Hippocampal formation (tissue), 2 donors: ENCODE measurements at places on chromosomes 3 and 15.

GRCh38 chr3:23246651-23247050 is 43.5 kb downstream of the UBE2E2 start:
- DNase-seq = no peak

DNA sequence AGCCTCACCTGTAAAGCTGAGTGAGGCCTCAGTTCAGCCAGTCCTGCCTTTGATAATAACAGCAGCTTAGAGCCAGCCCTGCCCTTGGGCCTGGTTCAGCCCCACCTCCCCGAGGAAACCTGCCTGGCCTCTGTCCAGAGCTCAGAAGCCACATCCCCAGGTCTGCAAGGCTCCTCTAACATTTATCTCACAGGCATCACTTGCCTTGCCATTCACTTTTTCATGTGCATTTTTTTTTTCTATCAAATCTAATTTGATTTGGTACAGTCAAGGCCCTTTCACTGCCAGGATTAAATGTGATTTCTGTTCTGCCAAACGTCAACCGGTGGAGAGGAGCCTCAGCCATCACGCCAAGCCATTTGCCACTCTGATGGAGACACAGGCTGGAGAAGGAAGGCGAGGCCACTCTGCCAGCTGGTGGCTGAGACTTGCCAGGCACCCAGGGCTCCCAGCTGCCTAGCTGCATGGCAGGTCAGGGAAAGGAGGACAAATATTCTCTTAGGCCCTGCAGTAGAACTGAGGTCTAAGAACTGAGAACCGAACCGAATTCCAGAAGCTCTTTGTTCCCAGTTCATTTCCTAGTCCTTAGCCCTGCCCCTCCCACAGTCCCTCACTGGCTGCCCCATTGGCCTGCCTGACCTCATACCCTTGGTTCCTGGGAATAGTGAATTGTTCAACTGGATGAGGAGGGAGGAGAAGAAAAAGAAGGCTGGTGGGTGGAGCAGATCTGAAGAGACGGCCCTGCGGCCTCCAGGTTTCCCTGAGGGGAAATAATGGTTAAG is 76.4 kb downstream of the SPSB4 start:
- DNase-seq = no peak

DNA sequence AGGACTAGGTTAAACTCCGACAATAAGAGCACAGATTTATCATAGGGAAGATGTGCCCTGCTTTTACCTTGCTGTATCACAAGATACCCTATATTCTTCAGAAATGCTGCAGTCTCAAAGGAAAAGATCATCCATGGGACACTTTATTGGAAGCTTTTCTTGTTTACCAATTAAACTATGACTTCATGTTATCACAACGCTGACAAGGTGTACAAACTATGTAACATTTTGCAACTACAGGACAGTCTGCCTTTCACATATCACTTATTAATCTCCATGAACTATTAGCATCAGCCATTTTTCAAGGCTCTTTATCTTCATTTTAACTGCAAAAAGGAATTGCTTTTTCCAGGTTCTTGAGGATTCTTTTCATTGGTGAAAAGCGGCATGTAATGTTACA is 34.0 kb downstream of the CBLB start:
- DNase-seq = no peak

GRCh38 chr3:81513591-81513990 is 247.9 kb downstream of the GBE1 start:
- DNase-seq = no peak

DNA sequence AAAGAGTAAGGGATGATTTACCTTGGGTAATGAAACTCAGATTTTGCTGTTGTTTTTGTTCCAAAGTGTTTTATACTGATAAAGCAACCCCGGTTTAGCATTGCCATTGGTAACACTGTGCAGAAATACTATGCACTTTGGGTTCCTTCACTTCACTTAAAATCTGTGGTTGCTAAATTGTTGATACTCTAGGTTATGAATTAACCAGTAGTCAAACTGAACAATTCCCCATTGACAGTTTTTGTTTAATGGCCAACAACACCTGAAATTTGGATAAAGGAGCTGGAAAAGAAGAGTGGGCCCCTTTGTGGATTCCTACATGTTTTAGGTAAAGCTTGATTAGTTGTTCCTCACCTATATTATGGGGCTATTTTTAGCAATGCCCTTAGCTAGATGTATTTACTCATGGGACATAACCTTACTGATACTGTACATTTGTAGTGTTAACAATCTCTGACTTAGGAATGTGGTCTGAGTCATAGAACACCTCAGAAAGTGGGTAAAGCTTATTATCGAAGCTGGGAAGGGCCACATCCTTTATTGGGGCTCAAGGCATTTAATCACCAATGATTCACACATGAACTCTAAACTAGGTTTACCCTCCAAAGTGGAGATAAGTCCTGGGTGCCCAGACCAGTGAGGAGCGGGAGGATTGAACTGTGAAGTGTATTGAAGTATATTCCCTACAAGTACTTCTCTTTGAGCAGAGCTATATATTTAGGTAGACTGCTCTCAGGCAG is 29.5 kb upstream of the THRB start:
- DNase-seq = no peak

DNA sequence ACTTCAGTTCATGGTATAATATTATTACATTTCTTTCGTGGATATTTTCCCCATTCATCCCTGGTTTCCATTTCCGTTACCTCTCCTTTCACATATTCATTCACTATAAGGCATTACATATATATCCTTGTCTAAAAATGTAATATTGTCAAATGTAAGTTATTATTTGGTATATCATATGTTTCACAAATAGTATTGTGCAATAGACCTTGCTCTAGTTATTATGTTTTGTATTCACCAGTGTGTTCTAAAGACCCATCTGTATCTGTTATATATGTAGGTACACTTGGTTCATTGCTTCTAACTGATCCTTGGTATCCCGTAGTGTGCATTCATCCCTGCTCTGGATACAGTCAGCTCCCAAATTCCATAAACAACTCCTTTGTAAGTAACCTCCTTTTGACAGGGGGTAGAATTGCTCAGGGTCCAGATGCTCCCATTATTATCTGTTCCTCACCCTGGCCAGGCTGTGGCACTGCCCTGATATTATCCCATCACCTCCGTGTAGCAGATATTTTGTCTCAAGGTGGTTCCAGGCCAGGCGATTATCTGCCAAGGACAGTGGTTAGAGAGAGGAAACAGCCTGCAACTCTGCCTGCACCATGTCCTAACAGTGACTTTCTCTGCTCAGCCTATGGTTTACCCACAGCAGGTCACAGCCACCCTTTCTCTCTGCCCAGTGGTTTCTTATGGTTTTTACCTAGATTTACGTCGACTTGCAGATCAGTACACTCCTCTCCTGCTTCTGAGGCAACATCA is 29.2 kb downstream of the PAQR9 start:
- DNase-seq = no peak

- no peak for DNase-seq
Measured at GRCh38 chr3:71225951-71226564, 357.5 kb downstream of the FOXP1 start.

DNA sequence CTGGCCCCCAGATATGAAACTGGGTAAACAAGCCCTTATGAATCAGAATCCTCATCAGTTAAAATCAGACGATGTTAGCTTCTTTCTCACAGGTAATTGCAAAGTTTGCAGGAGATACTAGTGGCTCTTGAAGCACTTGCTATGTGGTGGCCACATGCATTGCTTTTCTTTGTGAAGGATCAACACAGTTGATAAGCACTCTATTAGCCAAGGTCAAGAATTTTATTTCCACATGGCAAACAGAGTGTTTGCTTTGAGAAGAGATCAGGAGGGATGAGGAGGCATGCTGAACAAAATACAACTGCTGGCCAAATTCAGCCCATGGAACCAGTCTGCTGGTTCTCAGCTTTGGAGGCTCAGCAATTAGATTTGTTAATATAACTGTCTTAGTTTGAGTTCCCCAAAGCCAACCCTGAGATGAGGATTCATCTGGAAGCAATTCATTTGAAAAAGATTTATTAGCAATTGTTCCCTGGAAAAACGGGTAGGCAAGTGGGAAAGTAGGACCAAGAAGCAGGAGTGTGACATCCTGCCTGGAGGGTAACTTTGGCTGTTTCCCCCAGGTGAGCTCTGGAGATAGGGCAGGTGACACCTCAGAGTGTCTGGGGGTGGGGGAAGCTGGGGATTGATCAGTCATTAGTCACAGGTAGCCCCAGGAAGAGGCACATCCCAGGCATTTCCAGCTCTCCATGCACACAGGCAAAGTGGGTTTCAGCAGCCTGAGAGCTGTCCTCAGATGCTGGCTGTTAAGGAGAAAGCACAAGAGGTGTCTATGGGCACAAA is 180.3 kb downstream of the ABHD5 start:
- DNase-seq = no peak

DNA sequence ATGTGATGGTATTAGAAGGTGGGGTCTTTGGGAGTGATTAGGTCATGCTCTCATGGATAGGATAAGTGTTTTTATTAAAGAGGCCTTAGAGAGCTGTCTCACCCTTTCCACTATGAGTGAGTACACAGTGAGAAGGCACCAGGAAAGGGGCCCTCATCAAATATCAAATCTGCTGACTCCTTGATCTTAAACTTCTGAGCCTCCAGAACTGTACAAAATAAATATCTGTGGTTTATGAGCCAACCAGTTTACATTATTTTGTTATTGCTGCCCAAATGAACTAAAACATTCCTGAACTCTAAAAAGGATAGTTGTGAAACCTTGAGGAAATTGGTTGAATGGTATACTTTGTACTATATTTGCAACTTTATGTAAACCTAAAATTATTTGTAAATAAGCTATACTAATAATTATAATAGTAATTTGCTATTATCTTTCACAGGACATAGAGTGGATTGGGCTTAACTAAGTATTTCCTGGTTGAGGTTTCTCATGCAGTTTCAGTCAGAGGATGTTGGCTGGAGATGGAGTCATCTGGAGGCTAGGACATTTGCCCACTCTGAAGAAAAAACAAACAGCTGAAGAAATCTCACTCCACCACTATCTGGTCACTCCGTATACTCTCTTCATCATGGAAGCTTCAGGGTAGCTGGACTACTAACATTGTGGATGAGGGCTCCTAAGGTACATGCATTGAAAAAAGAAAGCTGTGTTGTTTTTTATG is 1068.6 kb upstream of the CADM2 start:
- no peak for DNase-seq

- DNase-seq = no peak
Measured at GRCh38 chr3:31729573-31729972, 196.8 kb downstream of the STT3B start.

GRCh38 chr3:111369958-111370357 is 172.0 kb upstream of the CD96 start:
- DNase-seq = no peak

DNA sequence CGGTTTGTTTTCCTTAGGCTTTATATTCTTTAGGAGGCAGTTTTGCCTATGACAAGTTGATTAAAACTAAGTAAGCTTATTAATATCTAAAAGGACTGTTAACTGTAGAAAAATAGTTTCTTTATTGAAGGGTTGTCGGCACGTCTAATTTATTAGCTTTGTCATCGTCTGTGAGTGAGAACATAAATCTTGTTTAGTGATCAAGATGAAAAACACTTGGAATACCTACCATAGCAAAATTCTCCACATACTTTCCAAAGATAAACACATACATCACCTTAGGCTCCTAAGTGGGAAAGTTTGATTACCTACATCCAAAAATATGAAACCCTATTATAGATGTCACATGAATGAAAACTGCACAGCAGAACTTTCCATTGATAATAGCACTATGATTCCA is 139.1 kb upstream of the BNIP2 start:
- DNase-seq = no peak

- no peak for DNase-seq
Measured at GRCh38 chr3:168475704-168476103, 380.0 kb upstream of the GOLIM4 start.

- no peak for DNase-seq
Measured at GRCh38 chr3:155872904-155873646, 2.6 kb downstream of the GMPS start.
